ENCODE measurements at places on chromosomes 16 and 17.

DNA sequence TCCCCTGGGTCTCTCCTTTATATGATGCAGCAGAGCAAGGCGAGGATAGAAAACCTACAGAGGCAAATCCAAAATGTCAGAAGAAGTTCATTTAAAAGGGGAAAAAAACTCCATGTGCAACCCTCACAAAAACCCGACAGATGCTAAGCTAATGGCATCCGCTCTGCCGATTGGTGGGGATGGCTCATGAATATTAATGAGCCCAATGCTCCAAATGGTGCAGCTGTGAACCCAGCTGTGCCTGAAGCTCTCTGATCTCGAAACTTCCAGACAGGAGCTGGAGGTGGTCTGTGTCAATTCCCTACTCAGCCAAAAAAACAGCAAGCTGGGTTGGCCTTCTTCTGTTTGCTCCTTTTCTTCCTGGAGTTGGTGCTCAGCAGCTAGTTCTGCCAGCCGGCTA lies 15.5 kb downstream of the SNX11 start:
- DNase-seq = peak; percentile 55

GRCh38 chr16:54936979-54937670 lies 6.5 kb downstream of the IRX5 start:
- no peak for DNase-seq

- no peak for DNase-seq
Observed at GRCh38 chr17:76130473-76130872, 10.6 kb downstream of the FOXJ1 start.

GRCh38 chr17:35191001-35191695 lies 3.0 kb downstream of the SLC35G3 start:
- DNase-seq = no peak

DNA sequence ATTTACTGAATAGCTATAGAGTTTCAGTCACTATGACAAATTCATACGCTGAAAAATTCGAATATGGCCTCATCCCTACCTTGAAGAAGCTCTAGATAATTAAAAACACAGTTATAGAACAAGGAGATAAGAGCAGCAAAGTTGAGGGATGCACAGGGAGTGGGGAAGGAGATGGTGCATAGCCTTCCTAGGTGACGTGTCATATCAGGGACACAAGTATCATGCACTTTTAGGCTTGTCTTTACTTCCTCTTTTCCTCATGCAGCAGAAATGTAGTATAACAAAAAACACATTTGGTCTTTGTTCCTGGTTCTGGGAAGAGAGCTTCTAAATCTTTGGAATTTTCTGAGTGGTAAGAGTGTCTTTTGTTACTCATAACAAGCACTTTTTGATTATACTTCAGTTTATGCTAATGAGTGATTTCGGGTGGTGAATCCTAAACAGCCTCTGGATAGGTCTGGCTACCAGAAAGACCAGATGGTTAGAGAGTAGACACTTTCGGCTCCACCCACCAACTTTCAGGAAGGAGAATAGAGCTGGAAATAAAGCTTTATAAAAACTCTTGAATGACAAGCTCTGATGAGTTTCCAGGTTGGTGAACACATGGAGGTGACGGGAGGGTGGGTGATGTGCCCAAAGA lies 341.4 kb downstream of the UTP18 start:
- DNase-seq = no peak

GRCh38 chr16:12289175-12290063 lies 312.9 kb downstream of the SNX29 start:
- no peak for DNase-seq

- no peak for DNase-seq
Observed at GRCh38 chr17:65759532-65759931, 198.1 kb upstream of the AXIN2 start.

GRCh38 chr17:4540687-4541327 lies 14.4 kb downstream of the MYBBP1A start:
- no peak for DNase-seq

- DNase-seq = peak; percentile 78
Observed at GRCh38 chr17:81514739-81515529, 2.3 kb upstream of the ACTG1 start.

DNA sequence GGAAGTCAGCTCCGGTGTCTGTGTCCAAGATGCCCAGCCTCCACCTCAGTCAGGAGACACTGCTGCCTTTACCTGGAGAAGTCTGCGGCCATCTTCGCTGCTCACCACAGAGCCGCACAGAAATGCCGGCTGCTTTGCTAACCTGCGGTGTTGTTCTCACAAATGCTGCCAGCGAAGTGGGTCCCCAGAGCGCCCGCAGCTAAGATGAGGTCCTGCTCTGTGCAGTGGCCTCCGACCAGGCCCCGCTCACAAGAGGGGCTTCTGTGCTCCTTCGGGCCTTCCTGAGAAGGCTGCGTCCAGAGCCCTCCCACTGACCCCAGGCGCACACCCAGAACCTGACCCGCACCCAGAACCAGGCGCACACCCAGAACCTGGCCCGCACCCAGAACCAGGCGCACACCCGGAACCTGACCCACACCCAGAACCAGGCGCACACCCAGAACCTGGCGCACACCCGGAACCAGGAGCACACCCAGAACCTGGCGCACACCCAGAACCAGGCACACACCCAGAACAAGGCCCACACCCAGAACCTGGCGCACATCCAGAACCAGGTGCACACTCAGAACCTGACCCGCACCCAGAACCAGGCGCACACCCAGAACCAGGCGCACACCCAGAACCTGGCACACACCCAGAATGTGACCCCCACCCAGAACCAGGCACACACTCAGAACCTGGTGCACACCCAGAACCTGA lies 51.5 kb upstream of the FASN start:
- no peak for DNase-seq

GRCh38 chr17:65103896-65104295 lies 33.3 kb upstream of the RGS9 start:
- peak; percentile 23 for DNase-seq

- no peak for DNase-seq
Observed at GRCh38 chr17:36657390-36657762, 56.0 kb downstream of the MRM1 start.

DNA sequence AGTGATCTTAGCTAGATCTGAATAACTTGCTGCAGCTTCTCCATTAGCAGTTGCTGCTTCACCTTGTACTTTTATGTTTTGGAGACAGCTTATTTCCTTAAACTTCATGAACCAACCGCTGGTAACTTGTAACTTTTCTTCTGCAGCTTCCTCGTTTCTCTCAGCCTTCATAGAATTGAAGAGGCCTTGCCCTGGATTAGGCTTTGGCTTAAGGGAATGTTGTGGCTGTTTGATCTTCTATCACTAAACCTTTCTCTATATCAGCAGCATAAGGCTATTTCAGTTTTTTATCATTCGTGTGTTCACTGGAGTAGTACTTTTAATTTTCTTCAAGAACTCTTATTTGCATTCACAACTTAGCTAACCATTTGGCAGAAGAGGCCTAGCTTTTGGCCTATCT lies 21.5 kb upstream of the TMEM92 start:
- no peak for DNase-seq

DNA sequence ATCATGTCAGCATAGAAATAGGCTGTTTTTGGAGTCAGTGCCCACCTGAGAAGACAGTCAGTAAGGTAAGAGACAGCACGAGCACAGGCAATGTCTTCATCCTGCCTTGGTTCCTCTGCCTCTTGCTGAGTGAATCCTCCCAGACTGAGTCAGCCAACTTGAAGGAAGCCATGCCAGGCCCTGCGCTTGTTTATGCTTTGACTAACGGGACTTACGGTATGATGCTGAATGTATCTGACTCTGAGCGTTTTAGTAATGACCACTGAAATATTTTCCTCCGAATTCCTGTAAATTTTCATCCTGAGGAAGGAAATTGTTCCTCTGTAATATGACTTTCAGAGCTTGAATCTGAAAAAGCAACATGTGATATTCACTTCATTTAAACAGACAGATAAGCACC lies 18.0 kb downstream of the C17orf67 start:
- DNase-seq = no peak

DNA sequence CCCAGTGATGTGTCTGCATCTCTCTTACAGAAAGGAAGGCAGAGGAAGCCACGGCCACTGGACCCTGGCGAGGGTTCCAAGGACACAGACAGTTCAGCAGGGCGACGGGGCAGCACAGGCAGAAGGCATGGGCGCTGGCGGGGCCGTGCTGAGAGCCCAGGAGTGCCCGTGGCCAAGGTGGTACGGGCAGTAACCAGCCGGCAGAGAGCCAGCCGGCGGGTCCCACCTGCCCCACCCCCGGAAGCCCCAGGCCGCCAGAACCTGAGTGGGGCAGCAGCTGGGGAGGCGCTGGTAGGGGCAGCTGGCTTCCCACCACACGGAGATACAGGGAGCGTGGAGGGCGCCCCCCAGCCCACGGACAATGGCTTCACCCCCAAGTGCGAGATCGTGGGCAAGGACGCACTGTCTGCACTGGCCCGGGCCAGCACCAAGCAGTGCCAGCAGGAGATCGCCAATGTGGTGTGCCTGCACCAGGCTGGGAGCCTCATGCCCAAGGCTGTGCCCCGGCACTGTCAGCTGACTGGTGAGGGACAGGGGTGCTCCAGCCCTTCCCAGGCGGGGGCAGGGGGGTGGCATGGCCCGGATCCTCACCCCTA lies 7.8 kb downstream of the XYLT2 start:
- no peak for DNase-seq

DNA sequence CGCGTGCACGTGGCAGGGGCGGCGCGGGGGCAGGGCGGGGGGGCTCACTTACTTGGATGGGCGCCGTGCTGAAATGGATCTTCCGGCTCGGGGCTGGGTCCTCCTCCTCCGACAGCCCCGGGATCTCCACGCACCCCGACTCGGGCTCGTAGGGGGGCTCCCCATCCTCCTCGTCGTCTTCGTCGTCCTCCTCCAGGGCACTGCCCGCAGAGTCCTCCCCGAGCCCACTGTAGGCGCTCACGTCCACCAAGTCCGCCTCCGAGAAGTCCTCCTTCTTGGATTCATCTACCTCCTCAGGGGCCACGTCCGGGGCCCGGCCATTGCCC lies 1.4 kb downstream of the PPP1R9B start:
- DNase-seq = peak; percentile 29

DNA sequence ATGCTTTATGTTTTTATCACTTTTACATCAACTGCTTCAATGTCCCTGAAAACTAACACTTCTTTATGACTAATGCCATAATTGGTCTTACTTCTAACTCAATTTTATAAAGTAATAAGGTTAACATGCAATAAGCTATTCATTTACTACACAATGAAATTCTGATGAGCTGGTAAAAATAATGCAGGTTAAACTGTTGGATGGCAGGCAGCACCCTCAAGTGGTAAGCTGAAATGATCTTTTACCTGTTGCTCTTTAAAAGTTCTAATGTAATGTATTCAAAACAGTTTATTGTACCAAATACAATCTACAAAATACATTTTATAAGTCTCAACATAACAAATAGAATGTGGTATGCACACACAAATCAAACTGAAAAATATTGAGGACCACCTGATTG lies 1280.3 kb downstream of the CDH8 start:
- DNase-seq = no peak

- no peak for DNase-seq
Observed at GRCh38 chr16:55125818-55126385, 195.2 kb downstream of the IRX5 start.

DNA sequence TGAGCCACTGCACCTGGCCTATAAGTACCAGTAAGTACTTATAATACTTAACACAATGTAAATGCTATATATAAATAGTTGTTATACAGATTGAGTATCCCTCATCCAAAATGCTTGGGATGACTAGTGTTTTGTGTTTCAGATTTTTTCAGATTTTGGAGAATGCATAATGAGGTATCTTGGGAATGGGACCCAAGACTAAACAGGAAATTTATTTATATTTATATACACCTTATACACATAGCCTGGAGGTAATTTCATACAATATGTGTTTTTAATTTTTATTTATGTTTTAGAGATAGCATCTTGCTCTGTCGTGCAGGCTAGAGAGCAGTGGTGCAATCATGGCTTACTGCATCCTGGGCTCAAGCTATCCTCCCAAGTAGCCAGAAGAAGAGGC lies 9.8 kb upstream of the GCSH start:
- DNase-seq = no peak

DNA sequence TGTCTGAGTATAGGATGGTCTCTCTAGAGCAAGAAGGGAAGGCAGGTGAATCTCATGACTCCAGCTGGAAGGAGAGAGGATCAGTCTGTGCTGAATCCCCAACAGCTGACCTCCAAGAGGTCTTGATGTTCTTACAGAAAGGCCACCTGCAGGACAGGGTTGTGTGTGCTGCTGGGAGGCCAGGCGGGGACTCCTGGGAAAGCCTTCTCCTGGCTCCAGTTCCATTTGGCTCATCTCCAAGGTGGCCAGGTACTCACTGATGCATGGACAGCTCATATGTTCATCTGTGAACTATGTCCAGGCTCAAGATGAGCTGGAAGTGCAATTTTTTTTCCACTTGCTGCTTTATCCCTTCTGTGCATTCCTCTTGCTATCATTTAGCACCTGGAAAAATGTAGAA lies 730.2 kb upstream of the RBFOX1 start:
- no peak for DNase-seq

DNA sequence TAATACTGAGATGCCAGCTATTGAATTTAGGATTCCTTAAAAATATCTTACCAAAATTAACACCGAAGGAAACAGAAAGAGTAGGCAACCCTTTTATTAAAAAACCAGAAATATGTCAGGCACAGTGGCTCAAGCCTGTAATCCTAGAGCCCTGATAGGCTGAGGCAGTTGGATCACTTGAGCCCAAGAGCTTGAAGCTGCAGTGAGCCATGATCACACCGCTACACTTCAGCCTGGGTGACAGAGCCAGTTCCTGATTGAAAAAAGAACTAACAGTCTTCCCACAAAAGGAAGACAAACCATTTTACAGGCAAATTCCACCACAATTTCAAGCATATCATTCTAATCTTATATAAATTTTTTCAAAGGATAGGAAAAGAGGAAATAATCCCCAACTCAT lies 15.6 kb downstream of the SLFN12 start:
- no peak for DNase-seq

DNA sequence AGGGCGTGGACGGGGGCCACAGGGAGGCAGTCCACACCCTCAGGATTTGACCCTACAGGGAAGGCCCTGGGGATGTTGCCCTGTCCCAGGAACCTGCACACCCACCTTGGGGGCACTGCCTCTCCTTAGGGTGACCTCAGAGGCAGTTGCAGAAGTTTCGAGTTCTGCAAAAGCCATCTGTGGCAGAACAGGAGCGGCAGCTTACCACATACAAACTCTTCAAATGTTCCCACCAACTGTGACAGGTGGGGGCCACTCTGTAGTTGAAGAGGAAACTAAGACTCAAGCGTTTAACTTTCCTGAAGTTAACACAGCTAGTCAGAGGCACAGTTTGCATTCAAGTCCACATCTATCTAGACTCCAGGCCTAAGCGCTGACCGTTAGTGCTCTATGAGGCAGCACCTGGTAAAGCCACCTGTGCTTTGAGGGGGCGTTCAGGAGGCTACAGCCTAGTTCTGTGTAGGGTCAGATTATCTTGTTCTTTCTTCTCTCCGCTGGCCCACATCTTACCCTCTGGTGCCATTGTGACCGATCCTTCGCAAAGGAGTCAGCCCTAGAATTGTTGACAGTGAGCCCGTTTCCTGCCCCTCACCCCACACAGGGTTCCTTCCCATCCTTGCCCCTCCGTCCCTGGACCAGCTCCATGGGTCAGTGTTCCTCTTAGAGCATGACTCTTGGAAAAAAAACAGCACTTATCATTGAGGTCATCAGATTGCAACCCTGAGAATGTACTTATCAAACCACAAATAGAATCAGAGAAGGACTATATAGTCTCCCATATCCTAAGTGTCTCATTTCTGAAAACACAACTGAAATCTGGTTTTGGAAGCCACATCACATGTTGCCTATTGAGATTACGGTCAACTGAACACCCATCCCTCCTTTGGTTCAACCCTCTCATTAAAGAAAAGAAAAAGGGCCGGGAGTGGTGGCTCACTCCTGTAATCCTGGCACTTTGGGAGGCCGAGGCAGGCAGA lies 45.4 kb downstream of the CDH1 start:
- DNase-seq = no peak
